Aorta (tissue), 5 donors: ENCODE measurements at places on chromosomes 3 and 15.

DNA sequence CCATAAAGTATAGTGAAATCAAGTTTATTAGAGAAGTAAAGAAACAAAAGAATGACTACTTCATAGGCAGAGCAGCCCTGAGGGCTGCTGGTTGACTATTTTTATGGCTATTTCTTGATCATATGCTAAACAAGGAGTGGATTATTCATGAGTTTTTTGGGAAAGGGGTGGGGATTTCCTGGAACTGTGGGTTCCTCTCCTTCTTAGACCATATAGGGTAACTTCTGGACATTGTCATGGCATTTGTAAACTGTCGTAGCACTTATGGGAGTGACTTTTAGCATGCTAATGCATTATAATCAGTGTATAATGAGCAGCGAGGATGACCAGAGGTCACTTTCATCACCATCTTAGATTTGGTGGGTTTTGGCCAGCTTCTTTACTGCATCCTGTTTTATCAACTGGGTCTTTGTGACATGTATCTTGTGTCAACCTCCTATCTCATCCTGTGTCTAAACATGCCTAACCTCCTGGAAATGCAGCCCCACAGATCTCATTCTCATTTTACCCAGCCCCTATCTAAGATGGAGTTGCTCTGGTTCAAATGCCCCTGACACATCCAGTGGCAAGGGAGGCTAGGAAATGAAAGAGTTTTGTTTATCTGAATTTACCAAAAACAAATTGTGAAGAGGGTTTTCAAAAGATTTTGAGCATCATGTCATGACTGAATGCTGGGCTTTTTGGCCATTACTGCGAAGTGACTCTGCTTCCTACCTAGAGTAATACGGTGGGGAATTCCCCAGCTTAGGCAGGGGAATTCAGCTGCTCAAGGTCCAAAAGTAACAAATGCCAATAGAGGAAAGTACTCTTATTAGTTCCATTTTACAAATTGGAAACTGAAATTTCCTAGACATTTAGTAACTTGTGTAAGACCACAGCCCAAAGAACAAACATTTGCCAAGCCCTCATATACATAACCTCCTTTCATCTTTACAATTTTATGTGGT is 6.2 kb upstream of the SPSB4 start:
- no peak for DNase-seq

GRCh38 chr3:147413686-147414389 is 4.7 kb downstream of the ZIC1 start:
- no peak for DNase-seq

- DNase-seq, result no peak
Observed at GRCh38 chr15:100645671-100646070, 43.3 kb downstream of the ASB7 start.

DNA sequence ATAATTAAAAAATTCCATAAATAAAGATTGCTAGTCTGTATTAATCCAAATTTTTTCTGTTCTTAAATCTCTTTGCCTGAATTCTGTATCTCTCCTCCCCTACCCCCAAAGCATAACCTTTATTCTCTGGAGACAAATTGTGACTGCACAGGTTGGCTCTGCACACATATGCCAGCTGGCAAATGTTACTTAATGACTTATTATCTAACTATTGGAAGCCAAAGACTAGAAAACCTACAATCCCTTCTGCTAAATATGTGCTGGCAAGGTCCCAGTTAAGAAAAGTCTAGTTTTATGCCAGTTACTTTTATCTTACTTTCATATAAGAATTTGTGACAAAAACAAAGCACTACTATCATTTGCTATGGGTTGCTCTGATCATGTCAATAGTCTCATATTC is 569.3 kb downstream of the MECOM start:
- DNase-seq, result no peak

DNA sequence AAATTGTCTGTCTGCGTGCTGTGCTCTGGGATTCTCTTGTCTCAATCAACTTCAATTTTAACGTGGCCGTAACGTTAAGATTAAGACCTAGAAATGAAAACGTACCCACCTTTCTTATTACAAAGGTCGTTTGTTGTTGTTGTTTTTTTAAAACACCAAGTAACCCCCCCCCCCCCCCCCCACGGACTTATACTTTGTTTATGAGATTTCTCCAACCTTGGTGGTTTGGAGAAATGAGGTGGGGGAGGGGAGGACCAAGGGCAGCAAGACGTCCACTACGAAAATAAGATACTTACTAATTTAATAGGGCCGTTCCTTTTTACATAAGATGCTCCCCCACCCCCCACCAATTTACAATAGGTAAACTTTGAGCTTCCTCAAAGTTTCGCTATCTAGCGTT is 244.4 kb upstream of the TOPAZ1 start:
- DNase-seq, result no peak

DNA sequence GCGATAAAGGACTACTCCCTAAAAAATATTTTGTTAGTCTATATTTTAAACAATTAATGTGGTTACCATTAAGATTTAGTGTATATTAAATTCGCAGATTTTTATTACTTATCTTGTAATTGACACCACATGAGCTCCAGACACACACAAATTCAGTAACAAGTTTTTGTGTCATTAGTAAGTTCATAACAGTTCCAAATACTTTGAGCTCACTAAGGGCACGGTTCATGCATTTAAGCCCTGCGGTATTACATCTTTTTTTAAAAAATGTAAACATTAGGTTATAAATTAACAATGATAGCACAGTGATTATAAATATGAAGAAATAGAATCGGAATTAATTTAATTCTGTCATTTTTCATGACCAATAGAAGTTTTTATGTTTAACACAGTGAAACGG is 317.3 kb downstream of the ZNF385D start:
- no peak for DNase-seq

DNA sequence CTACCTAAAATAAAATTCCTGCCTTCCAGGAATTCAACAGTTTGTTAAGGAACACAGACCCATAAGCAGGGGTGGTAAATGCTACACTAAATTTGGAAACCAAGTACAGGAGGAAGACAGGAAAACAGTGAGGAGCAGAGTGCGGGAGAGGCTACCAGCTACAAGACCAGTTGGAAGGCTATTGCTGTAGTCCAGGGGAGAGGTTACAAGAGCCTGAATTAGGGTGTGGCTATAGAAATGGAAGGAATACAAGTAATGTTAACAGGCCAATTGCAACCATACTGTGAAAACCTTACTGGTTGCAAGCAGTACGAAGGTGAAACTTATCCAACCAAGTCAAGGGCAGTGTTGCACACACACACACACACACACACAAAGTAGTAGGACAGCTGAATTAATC is 880 bp upstream of the ARMC8 start:
- no peak for DNase-seq

GRCh38 chr3:39804951-39805350 is 4.5 kb upstream of the MYRIP start:
- no peak for DNase-seq

- DNase-seq, result no peak
Observed at GRCh38 chr15:91357486-91357885, 257.4 kb downstream of the SV2B start.

GRCh38 chr3:49553692-49554632 is at the start of gene BSN:
Gene BSN, plus strand, starts transcription at chr3:49554477. Its CDS starts 126 bp downstream, at chr3:49554603.
- peak; percentile 97 for DNase-seq

GRCh38 chr15:97748576-97748975 is 211.9 kb upstream of the ARRDC4 start:
- no peak for DNase-seq

DNA sequence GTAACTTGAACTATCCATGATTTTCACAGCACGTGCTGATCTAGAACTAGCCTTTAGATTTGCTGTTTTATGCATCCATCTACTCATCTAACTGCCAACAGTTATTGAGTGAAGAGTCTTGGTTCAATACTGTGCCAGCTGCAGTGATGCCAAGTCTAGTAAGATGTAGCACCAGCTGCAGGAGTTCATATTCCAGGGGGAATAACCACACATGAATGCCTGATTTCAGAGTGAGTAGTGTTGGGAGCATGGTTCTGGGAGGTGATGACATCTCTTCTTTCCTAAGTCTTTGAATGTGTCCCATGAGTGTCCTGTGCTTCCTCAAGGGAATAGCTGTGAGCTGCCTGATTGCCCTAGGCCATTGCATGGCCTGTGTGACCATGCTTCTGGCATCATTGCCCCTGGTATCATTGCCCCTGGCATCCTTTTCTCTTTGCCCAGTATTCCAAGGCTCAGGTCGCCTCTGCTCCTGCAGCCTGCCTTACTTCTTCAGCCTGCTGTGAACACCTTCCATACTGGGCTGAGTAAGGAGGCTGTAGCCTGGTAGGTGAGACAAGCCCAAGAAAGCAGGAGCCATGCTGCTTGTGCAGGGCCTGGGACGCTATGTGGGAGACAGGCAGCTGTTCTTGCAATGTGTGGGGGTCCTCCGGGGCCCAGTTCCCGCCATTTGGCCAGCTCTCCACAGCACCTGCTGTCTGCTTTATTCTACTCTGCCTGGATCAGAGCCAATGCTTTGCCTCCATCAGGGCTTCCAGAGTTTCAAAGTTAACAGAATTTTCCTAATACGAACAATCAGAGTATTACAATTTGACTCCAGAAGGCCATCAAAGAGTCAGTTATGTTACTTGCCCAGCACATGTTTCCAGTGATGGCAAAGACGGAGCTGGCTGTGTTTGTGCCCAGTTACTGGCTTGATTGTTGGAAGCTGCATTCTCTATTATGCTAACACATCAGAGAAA is 73.2 kb downstream of the CLSTN2 start:
- DNase-seq, result no peak

- DNase-seq, result peak; percentile 36
Observed at GRCh38 chr3:195107593-195107992, 163.4 kb downstream of the XXYLT1 start.

DNA sequence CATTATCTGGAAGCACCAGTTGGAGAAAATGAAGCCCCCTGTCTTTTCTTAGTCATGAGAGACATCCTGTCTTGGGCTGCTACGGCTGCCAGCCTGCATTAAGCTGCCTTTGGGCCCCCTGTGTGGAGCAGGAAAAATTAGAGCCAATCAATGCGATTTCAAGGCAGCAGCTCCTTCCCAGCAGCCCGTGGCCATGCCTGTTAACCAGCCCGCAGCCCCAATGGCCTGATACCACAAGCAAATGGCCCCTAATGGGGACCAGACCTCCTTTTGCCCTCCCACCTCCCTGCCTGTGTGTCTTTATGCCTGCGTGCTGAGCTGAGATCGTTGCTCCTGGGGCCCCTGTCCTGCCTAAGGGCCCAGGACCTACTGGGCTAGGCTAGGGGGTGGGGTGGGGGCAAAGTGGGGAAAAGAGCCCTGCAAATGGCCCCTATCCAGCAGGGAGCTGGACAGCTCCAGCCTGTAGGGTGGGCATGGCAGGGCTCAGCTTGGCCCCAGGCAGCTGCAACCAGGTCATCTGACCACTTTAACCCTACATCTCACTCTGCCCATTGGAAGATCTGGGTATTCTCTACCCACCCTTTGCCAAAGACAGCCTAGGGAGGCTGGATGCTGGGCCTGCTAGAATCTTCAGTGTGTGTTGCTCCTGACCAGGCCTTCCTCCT is 53.8 kb upstream of the MRPS22 start:
- no peak for DNase-seq

DNA sequence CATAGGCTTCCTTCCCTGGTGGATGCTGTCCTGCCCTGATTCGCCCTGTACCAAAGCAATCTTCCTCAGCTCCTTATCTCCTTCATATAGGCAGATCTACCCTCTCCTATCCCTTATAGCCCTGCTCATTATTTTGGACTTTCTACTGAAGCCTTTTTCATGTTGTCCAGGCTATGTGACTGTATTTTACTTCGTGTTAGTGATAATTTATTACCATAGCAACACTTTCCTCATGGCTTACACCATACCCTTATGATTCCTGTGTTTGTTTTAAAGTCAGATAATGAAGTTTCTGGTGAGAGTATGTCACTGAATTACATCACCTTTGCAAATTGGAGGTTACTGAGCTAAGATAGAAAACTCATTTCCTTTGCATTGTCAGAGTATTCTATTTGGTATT is 352.6 kb downstream of the NLGN1 start:
- DNase-seq, result no peak

GRCh38 chr3:102699104-102699818 is 264.4 kb downstream of the ZPLD1 start:
- DNase-seq, result no peak

- no peak for DNase-seq
Observed at GRCh38 chr3:20326541-20326940, 140.5 kb upstream of the SGO1 start.

GRCh38 chr3:3586843-3587646 is 212.2 kb upstream of the LRRN1 start:
- DNase-seq, result no peak

GRCh38 chr3:106688464-106688863 is 688.8 kb upstream of the CCDC54 start:
- DNase-seq, result no peak

DNA sequence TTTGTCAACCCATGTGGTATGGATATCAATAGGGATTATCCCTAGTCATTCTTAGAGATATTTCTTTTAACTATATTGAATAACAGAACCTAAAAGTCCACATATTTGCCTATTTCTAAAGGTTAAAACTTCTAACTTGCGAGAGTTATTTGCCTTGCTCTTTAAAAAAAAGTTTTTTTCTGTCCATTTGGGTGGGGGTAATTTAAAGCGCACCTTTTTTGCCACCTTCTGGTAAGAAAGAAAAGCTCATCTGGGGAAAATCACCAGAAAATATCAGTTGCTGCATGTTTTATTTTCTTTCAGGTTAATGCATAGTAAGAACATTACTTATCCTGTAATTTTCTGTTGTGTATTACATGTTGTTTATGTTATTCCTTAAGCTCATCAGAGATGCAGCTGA is 242.0 kb upstream of the GOLGA6L4 start:
- DNase-seq, result no peak

DNA sequence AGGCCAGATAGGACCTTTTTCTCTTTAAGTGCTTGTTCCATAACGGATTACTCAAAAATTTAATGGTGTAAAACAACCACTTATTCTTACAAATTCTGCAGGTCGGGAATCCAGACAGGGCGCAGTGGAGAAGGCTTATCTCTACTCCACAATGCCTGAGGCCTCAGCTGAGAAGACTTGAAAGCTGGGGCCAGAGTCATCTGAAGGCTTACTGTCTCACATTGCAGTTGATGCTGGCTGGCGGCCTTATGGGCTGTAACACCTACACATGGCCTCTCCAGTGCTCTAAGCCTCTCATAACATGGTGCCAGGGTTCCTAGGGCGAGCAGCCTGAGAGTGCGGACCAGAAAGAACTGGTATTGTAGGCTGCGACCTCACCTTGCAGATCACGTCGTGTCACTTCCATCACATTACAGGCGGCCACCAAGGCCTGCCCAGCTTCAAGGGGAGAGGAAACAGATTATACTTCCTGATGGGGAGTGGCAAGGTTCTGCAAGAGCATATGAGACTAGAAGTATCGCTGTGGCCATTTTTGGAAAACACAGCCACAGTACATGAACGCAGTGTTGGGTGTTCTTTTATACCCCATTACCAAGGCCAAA is 32.4 kb downstream of the CMTM7 start:
- no peak for DNase-seq

- DNase-seq, result peak; percentile 66
Observed at GRCh38 chr15:101111570-101112262, 140.1 kb downstream of the CHSY1 start.

DNA sequence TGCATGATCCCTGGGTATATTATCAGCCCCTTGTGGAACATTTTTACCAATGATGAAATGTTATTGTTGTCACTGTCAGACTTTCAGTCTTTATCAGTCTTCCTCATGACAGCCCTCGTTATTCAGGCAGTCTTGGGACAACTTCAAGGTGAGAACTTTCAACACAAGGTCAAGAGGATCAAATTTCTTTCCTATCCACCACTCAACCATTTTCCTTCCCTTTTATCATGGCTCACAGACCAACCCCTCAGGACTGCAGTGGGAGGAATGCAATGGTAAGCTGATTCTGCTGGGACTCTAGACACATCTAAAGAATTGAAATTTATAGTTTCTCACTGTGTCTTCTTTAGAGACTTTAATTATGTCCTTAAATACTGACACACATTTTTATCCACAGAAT is 107.0 kb upstream of the LSAMP start:
- no peak for DNase-seq

GRCh38 chr3:50189274-50189673 is 2.1 kb upstream of the GNAT1 start:
- peak; percentile 91 for DNase-seq
